ENCODE measurements at places on chromosomes 5 and 9.

- no peak for DNase-seq
Measured at GRCh38 chr5:131710391-131710790, 75.4 kb upstream of the RAPGEF6 start.

DNA sequence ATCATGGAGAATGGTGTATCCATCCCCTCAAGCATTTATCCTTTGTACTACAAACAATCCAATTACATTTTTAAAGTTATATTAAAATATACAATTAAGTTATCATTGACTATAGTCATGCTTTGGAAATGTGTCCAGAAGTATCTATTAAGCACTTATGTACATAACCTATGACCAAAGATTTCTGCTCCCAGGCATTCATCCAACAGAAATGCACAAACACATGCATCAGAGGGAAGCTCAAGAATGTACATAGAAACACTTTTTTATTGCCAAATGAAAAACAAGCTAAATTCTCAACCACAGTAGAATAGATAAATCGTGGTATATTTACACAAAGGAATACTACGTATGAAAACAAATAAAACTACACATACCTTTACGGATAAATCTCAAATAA is 700.5 kb upstream of the ZNF608 start:
- no peak for DNase-seq

- no peak for DNase-seq
Measured at GRCh38 chr5:73370640-73371583, 77.7 kb downstream of the FOXD1 start.

DNA sequence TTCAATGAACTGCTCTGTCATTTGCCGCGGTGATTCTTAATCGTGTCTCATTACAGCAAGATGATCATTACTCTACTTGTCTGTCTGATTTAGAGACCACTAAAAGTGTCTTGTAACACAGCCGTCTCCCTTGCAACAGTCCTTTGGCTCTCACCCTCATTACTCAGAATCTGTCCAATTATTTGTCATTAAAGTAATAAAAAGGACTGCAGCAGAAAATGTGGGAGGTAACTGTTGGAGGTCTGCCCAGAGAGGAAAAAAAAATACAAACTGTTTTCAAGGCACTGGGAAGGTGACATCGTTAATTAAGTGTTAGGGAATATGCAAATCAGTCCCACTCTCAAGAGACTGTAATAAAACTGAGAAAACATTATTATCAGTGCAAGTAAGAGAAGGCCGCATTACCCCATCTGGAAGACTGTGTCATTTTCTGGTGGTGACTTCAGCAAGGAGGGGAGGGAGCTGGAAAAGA is 281.0 kb downstream of the RASEF start:
- DNase-seq, result peak; percentile 39

DNA sequence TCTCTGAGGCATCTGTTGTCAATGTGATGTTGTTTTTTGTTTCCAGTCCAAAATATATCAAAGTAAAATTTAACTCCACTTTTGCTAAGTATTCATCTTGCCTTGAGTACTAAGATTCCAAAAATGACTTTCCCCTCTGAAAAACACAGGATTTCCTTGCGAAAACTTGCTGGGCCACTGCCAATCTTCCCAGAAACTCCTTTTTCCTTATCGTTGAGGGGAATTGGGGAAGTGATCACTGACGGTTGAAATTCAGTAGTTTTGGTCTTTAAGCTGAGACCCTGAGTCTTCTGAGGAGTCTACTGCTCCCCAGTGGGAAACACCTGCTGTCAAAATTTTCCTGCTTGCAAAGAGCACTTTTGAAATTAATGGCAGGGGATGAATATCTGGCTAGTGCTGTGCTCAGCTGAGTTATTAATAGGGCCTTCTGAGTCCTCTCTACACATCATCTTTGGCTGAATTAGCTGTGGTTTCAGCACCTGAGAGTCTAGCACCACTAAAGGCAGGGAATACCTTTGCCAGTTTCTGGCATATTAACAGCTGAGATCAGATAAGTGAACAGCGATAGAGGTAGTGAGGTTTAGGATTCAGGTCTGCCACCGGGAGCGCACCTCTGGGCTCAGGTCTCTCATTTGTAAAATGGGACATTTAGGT is 18.0 kb downstream of the TLR4 start:
- DNase-seq, result no peak

DNA sequence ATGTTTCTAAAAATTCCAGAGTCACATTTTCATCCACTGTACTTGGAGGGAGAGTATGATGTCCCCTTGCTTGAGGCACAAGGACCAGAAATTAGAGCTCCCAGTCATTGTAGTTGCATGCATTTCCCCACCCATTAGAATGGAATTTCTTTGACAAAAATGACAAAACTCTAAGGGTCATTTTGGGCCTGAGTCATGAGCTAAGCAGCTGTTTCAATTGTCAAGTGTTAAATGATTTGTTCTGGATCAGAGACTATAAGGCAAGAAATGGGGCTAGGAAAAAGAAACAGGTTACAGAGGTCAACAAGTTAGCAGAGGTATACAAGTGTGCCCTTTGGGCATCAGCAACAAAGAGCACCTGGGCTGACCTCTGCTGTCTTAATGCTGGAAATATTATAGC is 131.2 kb upstream of the IQGAP2 start:
- no peak for DNase-seq

GRCh38 chr5:140041099-140041491 is 2.0 kb downstream of the NRG2 start:
- DNase-seq, result no peak

GRCh38 chr5:41482715-41483114 is 27.7 kb downstream of the PLCXD3 start:
- no peak for DNase-seq

GRCh38 chr9:135888766-135889394 is 18.5 kb downstream of the CAMSAP1 start:
- no peak for DNase-seq

GRCh38 chr5:17080361-17080760 is 137.1 kb upstream of the BASP1 start:
- no peak for DNase-seq

- no peak for DNase-seq
Measured at GRCh38 chr5:163890261-163890660, 384.8 kb downstream of the MAT2B start.

GRCh38 chr9:77731008-77731698 is 83.0 kb upstream of the GNA14 start:
- DNase-seq, result peak; percentile 56

DNA sequence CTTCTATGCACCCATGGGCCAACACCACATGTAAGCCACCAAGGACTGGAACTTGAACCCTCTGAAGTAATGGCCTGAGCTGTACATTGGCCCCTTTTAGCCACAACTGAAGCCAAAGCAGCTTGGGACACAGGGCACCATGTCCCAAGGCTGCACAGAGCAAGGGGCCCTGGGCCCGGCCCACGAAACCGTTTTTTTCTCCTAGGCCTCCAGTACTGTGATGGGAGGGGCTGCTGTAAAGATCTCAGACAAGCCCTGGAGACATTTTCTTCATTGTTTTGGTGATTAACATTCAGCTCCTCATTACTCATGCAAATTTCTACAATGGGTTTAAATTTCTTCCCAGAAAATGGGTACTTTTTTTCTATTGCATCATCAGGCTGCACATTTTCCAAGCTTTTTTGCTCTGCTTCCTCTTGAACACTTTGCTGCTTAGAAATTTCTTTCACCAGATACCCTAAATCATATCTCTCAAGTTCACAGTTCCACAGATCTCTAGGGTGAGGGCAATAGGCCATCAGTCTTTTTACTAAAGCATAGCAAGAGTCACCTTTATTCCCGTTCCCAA is 25.5 kb upstream of the FBXW11 start:
- DNase-seq, result no peak

GRCh38 chr5:149452007-149452664 is 73.0 kb upstream of the IL17B start:
- DNase-seq, result no peak

GRCh38 chr9:115596021-115596745 is 478.2 kb upstream of the TNC start:
- peak; percentile 23 for DNase-seq

DNA sequence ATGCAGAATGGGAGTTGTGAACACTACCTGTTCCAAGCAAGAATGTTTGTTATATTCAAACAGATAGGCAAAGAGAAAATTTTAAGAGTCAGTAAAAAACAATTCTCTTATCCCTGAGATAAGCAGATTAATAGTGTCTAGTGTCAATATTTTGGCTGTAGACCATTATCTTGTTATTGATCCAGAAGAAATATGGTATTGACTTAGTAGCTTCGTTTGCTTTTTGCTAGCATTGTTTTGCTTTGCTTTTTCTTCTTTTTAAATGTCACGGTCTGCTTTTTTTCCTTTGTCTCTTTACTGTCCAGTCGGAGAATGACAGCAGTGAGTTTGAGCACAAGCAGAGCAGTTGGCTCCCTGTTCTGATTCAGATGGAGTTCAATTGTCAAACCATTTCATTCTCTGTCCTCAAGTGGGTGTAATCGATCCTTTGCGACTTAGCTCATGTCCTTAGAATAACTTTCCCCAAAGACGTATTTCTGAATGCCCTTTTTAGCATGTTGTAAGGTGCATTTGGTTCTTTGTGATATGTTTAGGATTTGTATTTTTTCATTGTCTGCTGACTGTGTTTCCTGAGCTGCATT is 29.3 kb downstream of the FUBP3 start:
- DNase-seq, result no peak

- no peak for DNase-seq
Measured at GRCh38 chr5:181181650-181182565, 23.1 kb downstream of the TRIM7 start.

DNA sequence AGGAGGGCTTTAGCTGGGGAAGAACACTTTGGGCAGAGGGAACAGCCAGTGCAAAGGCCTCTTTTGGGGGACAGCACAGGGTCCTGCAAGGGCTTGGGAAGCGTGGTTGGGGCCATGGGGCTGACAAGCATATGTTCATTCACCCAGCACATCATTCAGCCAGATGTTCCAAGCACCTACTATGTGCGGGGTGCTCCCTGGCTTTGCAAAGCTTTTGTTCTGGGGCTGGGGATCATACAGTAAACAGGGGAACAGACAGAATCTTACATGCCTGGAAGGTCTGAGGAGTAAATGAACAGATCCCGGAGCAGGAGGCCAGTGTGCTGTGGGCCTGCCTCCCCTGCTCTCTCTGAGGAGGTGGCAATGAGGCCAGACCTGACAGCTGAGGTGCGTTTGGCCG is 16.7 kb downstream of the PSD2 start:
- no peak for DNase-seq

DNA sequence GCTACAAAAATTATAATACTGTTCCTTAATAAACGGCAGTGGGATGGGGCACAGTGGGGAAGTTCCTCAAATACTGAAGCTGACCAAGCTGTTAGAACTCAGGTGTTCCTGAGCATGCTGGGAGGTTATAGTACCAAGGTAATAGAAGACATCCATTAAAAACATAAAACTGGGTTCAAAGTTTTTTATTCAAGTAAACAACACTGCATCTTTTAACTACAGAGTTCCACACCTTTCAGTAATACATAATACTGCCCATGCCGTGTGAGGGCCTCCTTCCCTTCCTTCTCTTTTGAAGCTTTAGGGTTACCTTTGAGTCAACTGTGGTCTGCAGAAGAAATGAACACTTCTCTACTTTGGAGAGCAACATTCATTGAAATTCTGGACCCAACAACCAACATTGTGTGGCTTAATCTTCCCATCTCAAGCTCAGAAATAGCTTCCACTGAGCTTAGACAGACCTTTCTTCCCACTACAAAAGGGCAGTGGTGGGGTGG is 43.6 kb downstream of the SERINC5 start:
- no peak for DNase-seq

GRCh38 chr5:178117923-178118701 is 4.8 kb downstream of the N4BP3 start:
- no peak for DNase-seq

DNA sequence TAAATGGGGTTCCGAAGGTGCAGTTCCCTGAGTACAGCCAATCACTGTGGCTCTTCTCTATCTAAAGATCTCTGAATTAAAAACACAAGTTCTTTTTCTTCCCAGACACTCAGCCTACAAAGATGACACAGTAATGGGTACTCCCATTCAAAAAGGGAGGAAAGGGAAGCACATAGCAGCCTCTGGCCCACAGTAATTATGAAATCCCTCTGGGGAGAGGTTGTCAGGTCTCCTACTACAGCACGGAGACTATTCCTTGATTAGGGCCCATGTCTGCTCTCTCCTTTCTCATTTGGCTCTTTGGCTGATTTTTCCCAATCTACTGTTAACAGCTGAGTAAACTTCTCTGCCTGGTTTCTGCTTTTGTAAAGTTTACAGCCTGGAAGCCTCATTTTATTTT is 62.0 kb upstream of the RANBP3L start:
- no peak for DNase-seq

DNA sequence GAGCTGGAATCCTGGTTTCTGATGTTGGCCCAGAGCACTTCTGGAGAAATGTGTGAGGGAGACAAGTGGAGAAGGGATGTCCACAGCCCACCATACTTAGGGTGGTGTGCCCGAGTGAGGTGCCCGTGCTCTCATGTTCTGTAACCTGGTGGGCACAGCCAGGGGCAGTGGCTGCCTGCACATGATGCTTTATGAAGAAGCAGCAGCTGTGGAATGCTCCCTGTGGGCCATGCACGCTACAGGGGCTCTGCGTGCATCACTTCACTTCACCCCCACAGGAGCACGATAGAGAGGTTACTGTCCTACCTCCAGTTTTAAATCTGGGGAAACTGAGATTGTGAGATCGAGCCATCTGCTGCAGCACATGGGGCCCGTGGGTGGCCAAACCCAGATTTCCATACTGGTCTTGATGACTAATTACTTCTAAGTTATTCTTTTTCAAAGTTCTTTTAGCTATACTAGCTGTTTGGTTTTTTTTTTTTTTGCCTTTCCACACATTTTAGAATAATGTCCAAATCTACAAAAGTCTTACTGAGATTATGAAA is 441.6 kb downstream of the GADD45G start:
- no peak for DNase-seq

DNA sequence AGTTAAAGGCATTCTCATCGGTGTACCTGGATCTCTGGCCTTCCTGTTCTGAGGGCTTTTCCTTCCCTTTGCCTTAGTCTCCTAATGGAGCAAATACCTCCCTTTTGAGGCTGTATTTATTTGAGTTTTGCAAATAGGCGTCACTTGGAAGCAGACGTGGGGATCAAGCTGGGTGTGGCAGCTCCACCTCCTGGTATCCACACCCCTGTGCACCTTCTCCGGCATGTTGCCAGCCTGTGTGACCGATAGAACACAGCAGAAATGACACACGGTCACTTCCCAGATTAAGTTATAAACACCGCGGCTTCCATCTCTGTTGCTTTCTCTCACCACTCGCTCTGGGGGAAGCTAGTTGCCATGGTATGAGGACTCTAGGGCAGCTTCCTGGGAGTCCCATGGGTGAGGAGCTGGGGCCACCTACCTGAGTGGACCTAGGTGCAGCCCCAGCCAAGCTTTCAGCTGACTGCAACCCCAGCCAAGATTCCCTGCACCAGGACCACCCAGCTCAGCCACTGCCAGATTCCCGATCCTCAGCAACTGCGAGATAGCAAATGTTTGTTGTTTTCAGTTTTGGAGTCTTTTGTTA is 214.4 kb upstream of the MVB12B start:
- no peak for DNase-seq

DNA sequence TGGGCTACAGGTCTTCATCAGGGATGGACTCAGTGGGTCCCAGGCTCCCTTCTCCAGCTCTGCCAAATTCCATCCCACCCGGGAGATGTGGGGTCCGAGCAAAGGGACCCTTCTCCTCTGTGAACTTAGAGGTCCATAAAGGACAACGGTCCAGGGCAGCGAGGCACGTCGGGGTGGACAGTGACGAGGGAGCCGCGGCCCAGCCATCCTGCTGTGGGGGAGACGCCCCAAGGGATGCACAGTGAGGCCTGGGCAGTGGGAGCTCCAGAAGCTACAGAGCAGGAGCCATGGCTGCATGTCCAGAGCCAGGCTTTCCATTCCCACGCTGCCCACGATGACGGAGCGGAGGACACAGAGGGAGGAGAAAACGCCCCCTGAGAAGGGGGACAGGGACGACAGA is 107.5 kb upstream of the PPP1R26 start:
- DNase-seq, result no peak

GRCh38 chr9:31839273-31839672 is 545.2 kb upstream of the ACO1 start:
- no peak for DNase-seq

All from NCI-H524 (cell line).